Tibial artery (tissue), 4 donors: ENCODE measurements at places on chromosomes 16 and 17.

- no peak for DNase-seq
Observed at GRCh38 chr16:50500171-50500874, 47.9 kb upstream of the NKD1 start.

GRCh38 chr17:673200-673681 lies 41.4 kb downstream of the VPS53 start:
- DNase-seq: no peak

DNA sequence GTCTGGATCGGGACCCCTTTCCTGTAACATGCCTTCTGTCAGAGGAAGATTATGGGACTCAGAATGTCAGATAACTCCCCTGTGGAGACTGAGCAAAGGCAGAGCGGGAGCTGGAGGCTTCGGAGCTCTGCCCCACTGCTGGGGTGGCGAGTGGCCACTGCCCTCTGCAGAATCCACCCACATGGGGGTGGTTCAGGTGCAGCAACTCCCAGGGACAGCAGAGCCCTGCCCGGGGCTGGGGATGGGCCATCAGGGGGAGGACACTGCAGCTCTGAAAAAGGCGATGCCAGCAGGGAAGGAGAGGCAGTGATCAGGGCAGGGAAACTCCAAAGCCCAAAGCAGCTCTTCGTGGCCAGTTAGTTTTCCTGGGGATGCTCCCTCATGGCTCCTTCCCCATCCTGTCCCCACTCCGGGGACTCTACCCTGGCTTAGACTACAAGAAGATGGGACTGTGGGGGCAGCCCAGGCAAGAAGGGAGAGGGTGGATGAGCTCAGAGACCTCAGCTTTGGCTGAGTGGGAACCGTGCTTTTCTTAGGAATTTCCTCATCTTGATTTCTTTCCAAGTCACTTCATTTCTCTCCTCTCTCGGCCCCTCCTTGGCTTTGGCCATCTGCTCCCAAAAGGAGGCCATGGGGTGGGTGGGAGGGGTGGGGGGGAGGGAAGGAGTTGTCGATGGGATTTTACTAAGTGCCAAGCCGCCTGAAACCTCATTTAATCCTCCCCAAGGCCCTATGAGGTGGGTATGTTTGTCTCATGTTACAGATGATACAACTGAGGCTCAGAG lies 4.0 kb downstream of the CA4 start:
- DNase-seq: peak; percentile 21

DNA sequence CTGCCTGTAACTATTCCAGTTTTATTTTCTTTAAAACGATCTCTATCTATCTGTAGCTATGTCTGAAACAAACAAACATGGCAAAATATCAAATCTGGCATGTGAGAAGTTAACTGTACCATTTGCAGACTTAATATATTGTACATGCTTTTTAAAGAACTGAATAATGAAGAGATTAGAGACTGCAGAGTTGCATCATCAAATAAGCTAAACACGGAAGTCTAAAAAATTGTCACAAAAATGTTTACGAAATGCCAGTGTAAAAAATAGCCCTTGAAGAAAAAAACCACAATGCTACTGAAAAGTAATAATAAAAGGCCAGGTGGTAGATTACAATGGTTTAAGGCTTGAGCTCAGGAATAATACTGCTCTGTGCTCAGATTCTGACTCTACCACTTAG lies 43.1 kb downstream of the HS3ST3A1 start:
- DNase-seq: no peak

GRCh38 chr16:27972500-27972899 lies 91.0 kb downstream of the GSG1L start:
- no peak for DNase-seq

DNA sequence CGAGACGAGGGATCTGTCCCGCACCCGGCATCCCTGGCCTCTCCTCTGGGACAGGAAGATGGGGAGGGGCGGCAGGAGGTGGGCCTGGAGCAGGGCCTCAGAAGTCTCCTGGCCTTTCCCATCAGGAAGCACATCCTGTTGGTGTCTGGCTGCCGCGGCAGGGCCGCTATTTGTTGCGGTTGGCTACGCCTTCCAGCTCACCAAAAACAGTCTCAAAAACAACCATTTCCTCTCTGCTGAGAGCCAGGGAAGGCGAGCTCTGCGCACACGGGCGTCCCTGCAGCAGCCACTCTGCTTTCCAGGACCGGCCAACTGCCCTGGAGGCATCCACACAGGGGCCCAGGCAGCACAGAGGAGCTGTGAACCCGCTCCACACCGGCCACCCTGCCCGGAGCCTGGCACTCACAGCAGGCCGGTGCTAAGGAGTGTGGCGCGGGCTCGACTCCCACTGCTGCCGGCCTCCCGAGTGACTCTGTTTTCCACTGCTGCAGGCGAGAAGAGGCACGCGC lies at the start of gene TMEM204:
Gene TMEM204, plus strand, starts transcription at position 224 of the 509 bp plus-strand sequence. CDS start 610 bp downstream, outside the sequence.
- peak; percentile 72 for DNase-seq
